ENCODE measurements at places on chromosomes 3 and 15. TPM values are rescaled to one million over a fixed set of nuclear protein-coding genes. Genes with fewer than 3 reads are reported as not detected.

IQCF5 gene
- not detected for total RNA-seq

ACKR2 gene
- total RNA-seq, result not detected

CEP70 gene
- 11.1 TPM for total RNA-seq

PGBD4 gene
- 2.4 TPM for total RNA-seq

LRRN1 gene
- not detected for total RNA-seq

USF3 gene
- total RNA-seq, result 10.7 TPM

GOLGA8J gene
- total RNA-seq, result not detected

C3orf85 gene
- not detected for total RNA-seq

CDHR4 gene
- total RNA-seq, result not detected

CPNE9 gene
- not detected for total RNA-seq

RLBP1 gene
- total RNA-seq, result not detected

ISL2 gene
- total RNA-seq, result 5.2 TPM

BCL2A1 gene
- not detected for total RNA-seq

ENTPD3 gene
- total RNA-seq, result not detected

CDV3 gene
- total RNA-seq, result 161 TPM

ONECUT1 gene
- not detected for total RNA-seq

CFAP100 gene
- total RNA-seq, result not detected

CCDC39 gene
- total RNA-seq, result not detected

HRG gene
- total RNA-seq, result not detected

TYRO3 gene
- 24.5 TPM for total RNA-seq

TIMP4 gene
- total RNA-seq, result 0.12 TPM

ZBED2 gene
- total RNA-seq, result 0.28 TPM
